ENCODE measurements at places on chromosomes 4 and X. TPM values are rescaled to one million over a fixed set of nuclear protein-coding genes. Genes with fewer than 3 reads are reported as not detected.

PDZD4 gene
- total RNA-seq: 5.0 TPM

FHIP1A gene
- 2.6 TPM for total RNA-seq

FOXO4 gene
- total RNA-seq: 41.9 TPM

IGFBP7 gene
- not detected for total RNA-seq

KIF4A gene
- 0.17 TPM for total RNA-seq

EGF gene
- not detected for total RNA-seq

GRCh38 chr4:55907469-55907868, 41.3 kb upstream of the CEP135 start:
- H3K36me3 ChIP-seq: peaks cover 9% of the 10 kb centered on the region
- no peak overlapping the region for H3K27ac ChIP-seq
- no peaks in the 10 kb centered on the region for H3K27me3 ChIP-seq
- H3K4me3 ChIP-seq: no peak overlapping the region

DNA sequence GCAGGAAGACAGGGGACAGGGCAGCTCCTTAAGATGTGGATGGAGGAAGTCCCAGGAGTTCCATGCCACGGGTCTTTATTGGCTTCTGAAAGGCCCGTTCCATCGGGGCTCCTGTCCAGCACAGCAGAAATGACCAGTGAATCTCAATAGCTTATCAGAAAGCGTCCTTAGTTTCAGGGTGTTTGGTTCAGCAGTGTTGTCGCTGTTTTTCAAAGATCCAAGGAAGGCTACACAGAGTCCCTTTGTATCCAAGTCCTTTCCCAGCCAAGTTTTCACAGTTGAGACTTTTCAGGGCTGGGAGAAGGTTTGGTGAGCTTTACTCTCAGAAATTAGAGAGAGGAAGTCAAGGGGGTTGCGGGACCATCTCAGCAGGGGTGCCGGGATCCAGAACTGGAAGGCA, 5.0 kb upstream of the ZCCHC4 start:
- no peaks in the 10 kb centered on the region for H3K36me3 ChIP-seq
- DNase-seq: no peak
- no peaks in the 10 kb centered on the region for H3K27me3 ChIP-seq

DNA sequence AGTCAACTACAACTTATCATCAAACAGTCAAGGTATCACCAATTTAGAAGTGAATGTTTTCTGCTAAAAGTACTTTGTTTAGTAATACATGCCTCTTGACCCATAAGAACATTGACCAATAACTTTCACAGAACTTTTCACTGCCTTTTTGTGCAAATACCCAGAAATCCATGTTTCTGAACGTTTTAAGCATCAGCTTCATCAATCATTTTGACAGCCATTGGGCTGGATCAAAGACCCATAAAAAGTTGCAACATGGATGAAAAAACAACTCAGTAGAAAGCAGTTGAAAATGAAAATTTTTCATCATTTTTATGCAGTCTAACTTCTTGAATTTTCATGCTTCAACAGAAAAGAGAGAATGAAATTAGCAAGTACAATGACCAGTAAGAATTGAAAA, 466.7 kb downstream of the TRAM1L1 start:
- no peak overlapping the region for H3K27ac ChIP-seq
- H3K4me3 ChIP-seq: no peak overlapping the region
- DNase-seq: no peak
- H3K36me3 ChIP-seq: no peaks in the 10 kb centered on the region

DNA sequence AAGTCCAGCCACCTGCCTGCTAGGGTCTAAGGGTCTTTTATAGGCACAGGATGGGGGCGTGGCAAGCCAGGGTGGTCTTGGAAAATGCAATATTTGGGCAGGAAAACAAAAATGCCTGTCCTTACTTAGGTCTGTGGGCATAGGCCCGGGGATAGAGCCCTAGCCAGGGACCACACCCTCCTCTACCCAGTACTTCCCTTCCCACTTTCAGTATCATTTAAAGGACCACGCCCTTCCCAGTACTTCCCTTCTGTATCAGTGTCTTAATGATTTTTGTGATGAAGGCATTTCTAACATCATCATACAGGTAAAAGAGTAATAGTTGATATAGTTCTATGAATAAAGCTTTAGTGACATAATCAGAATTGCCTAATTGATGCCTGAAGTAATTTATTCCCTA, 11.4 kb downstream of the BANK1 start:
- H3K4me1 ChIP-seq: no peaks in the 10 kb centered on the region
- no peak for DNase-seq
- H3K27ac ChIP-seq: no peak overlapping the region

GRCh38 chr4:14149176-14150053, 521.9 kb upstream of the BOD1L1 start:
- H3K36me3 ChIP-seq: no peaks in the 10 kb centered on the region
- H3K27me3 ChIP-seq: no peaks in the 10 kb centered on the region
- H3K4me3 ChIP-seq: no peak overlapping the region
- DNase-seq: no peak
- no peak overlapping the region for H3K27ac ChIP-seq

DNA sequence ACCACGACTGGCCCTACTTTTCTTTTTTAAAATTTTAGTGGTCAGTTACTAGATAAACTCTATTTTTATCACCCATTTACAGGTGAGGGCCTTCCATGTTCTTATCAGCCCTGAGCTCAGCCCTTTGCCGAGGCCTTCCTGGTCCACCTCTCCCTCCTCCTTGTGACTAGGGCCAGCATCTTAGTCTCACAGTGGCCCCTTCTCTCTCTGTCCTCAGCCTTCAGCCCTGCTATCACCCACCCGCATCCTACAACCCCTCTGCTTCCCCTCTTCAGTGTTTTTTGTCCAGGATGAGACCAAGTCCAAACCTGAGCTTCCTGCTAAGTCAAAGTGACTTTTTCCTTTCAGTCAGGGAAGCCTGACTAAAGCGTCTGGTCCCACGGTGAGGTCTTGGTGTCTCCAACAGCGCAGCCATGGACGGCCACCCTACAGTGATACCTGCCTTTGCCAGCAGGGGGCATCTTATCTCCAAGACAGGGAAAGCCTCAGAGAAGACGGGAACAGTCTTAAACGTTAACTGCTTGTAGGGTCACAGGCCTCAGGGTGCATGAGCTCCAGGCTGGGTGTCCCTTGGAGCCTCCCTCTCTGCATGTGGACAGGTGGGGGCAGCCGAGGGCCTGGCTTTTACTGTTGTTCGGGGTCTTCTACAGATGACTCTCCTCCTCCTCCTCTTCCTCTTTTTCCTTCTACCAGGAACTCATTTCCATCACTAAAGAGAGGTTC, 11.7 kb upstream of the GAGE10 start:
- H3K4me3 ChIP-seq: no peak overlapping the region
- H3K4me1 ChIP-seq: peaks cover 34% of the 10 kb centered on the region
- H3K27me3 ChIP-seq: no peaks in the 10 kb centered on the region
- no peak overlapping the region for H3K27ac ChIP-seq

DNA sequence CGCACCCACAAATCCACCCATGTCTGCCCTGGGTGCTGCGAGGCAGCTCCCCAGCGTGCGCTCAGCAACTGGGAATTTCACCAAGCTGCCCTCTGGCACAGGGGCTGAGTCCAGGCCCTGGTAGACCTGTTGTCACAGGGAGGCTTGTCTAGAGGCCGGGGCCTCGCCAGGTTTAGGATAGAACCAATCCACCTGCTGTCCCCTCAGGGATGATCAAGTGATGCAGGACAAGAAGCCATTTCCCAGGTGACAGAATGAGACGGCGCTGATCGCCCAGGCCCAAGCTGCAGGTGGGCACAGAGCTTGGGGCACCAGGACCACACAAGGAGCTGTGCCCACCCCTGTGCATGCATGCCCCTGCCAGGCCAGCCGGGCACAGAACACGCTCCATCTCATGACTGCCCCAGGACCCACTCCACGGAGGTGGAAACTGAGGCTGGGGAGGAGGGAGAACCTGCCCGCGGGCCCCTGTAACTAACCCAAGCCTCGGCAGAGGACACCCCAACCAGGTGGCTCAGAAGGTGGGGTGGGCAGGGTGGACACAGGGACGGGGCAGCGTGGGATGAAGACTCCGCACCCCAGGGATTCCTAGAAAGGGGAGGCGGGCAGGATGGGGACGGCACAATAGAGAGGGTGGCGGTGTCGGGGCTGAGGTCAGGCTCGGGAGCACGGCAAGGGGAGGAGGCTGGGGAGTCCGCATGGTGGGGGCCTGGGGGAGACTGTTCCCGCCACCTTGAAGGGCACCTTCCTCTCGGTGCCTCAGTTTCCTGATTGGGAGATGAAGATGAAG, 78.0 kb downstream of the ZFYVE28 start:
- H3K4me3 ChIP-seq: no peak overlapping the region
- H3K36me3 ChIP-seq: peaks cover 7% of the 10 kb centered on the region
- no peak for DNase-seq
- H3K27me3 ChIP-seq: no peaks in the 10 kb centered on the region

GRCh38 chr4:106629268-106629625, 260.7 kb upstream of the GIMD1 start:
- no peaks in the 10 kb centered on the region for H3K27me3 ChIP-seq
- no peaks in the 10 kb centered on the region for H3K36me3 ChIP-seq
- no peak overlapping the region for H3K4me3 ChIP-seq
- no peak for DNase-seq
- H3K4me1 ChIP-seq: no peaks in the 10 kb centered on the region

- H3K4me1 ChIP-seq: no peaks in the 10 kb centered on the region
- H3K27ac ChIP-seq: no peak overlapping the region
- no peak for DNase-seq
- no peaks in the 10 kb centered on the region for H3K27me3 ChIP-seq
Measured at GRCh38 chr4:150743564-150744342, 161.8 kb downstream of the MAB21L2 start.

DNA sequence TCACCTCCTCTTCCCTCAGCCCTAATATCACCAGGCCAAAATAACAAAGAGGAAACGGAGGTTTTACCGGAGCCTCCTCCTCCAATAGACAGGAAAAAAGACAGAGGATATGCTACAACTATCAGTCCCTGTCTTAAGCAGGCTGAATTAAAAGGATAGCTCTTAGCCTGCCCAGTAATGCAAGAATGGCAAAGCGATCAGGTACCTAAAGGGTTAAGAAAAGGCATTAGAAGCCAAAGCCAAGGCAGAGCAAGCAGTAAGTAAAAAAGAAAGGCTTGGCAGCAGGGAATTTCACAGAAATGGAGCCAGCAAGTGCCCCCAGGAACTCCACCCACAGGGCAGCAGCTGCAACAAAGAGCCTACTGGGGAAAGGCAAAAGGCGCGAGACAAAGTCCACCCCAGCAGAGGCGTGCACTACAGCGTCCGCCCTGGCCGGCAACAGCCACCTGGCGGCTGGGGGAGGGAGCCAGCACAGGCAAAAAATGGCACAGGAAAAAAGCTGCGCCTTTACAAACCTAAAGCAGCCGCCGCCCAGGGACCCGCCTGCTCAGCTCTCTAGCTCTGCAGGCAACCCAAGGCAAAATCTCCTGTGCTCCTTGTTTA, 220.6 kb upstream of the ZC4H2 start:
- H3K36me3 ChIP-seq: no peaks in the 10 kb centered on the region
- no peaks in the 10 kb centered on the region for H3K27me3 ChIP-seq
- H3K27ac ChIP-seq: no peak overlapping the region
- DNase-seq: no peak

DNA sequence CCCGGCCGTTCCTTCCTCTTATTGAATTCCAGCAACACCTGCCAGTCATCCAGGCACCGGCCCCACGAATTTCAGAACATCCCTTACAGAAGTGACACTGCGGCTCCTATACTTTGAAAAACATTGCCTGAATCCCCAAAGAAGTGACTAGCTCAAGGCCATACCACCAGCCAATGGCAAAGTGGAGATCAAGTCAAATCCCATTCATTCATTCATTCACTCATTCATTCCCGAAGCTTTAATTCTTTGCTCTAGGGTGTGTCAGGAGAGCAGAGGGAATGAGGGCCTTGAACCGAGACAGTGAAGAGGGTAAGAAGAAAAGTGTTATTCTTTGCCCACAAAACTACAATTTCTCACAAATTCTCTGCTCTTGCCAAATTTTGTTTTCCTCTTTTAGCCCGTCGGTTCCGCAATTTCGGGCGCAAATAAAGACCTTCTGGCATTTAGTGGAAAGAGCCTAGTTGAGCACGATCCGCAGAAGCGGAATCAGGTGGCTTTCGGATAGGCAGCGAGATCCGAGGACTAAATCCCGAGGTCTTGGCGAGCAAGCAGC, 824 bp upstream of the HMGB3 start:
- H3K36me3 ChIP-seq: no peaks in the 10 kb centered on the region
- no peak overlapping the region for H3K27ac ChIP-seq

GRCh38 chr4:148481636-148482035, 39.4 kb upstream of the NR3C2 start:
- no peaks in the 10 kb centered on the region for H3K4me1 ChIP-seq
- H3K27me3 ChIP-seq: no peaks in the 10 kb centered on the region
- DNase-seq: no peak
- no peak overlapping the region for H3K4me3 ChIP-seq
- H3K27ac ChIP-seq: no peak overlapping the region

DNA sequence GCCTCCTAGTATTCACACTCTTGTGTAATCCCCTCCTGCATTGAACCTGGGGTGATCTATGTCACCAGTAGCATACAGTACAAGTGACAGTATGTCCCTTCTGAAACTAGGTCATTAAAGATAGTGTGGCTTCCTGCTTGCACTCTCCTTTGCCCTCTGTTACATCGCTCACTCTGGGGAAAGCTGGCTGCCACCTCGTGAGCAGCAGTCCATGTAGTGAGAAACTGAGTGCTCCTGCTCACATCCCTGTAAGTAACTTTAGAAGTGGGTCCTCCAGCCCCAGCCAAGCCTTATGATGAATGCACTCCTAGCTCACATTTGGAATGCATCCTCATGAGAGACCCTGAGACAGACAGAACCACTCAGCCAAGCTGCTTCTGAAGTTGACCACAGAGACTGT, 89.8 kb upstream of the TNIP3 start:
- peak; percentile 44 for DNase-seq
- peaks cover 48% of the 10 kb centered on the region for H3K4me1 ChIP-seq
- no peak overlapping the region for H3K4me3 ChIP-seq
- H3K27me3 ChIP-seq: no peaks in the 10 kb centered on the region
- H3K27ac ChIP-seq: peak overlapping the region; percentile 60
